ENCODE measurements at places on chromosomes 5 and 9.
A peak's percentile ranks its signal among the peaks of the same experiment; 100 is the strongest.

- no peak for DNase-seq
These were observed 235.5 kb downstream of the ARHGEF28 start for GRCh38 chr5:73861313-73861988.

DNA sequence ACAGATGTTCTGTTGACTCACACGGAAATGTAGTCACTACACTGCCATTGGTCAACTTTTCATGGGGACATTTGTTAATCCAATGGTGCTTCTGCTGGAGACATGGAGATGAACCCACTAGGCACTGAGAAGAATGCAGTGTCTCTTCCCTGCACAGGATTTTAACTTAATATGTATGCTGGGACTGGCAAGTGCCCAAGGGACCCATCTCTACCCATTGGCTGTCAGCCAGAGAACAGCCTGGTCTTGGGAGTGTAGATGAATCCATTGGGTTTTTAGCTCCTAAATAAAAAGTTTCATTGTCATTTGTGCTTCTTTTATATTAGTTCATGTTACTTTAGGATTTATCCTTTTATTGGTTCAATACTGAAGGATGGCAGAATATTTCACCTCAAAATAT is 195.8 kb upstream of the CDH6 start:
- DNase-seq, result no peak

DNA sequence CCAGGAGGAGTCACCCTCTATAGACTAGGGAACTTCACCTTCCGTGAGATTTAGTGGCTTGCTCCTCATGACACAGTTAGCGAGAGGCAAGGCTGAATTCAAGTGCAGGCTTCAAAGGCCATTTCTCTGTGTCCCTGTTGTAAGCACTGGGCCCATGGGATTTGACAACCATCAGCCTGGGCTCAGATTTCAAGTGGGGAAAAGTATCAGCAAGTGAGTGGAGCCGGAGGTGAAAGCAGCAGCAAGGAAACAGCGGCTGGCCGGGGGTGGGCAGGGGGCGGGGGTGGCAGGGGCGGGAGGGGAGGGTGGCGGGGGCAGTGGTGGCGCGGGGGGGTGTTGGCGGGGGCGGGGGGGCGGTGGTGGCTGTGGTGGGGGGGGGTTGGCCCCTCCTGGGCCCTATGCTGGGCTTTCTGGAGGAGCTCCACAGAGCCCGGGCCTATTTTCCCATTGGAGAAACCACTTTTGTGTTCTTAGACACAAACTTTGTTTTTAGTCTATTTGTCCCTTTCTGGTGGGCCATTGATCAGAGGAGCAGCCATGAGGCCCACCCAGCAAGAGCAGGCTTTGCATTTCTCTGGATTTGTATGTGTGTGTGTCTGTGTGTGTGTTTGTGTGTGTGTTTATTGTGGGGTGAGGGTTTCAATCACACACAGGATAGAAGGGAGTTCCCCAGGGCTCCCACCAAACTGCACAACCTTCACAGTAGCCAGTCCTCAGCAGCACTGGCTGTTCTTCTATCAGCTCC is 165.4 kb upstream of the RAI14 start:
- no peak for DNase-seq

- peak; percentile 33 for DNase-seq
These were observed 133.6 kb downstream of the WDR41 start for GRCh38 chr5:77358255-77359205.

DNA sequence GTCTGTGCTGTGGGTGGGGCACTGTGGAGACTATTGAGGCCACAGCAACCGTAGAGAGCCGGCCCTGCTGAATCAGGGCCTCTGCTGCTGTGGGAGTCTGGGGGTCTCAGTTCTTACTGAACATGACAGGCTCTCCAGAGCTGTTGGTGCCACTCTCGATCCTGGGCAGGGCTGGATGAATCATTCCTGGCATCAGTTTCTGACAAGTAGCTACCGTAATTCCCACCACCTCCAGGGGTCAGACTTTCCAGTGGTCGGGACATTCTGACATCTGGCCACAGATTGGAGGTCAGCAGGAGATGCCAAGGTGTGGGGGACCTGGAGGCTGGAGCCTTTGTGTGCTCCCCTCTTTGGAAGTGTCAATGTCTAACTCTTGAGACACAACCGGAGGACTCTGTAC is 188.4 kb downstream of the IRX2 start:
- DNase-seq, result no peak

DNA sequence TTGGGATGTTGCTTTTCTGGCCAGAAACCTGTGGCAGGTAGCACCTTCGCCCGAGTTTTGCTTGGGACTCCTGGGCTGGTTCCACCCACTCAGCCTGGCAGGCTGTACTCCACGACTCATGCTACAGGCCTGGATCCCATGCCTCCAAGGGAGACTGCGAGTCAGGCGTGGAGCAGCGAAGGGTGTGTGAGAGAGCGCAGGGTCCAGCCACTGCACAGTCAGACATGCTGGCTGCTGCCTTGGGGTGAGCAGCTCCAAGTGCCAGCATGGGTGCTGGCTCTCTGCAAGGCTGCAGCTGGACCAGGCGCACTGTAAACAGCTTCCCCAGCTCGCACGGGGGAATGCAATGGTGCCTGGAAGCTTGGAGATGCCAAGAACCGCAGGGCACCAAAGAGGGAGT is 249.6 kb upstream of the EDIL3 start:
- no peak for DNase-seq

DNA sequence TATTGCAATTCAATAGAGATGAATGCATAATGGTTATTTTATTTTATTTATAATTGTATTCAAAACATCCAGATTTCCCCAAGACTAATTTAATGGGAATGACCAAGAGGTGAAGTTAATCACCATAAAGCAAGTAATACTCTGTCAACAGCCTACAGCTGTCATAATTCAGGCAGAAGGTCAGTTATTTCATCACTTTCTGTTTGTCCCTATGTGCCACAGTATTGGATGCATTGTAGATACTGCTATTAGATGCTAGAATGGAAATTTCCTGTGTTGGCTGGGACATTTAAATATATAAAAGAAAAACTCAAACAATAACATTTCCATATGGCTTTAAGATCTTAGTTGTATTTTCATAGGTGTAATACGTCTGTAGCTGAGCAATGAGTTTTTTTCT is 56.7 kb upstream of the MINAR2 start:
- DNase-seq, result no peak

GRCh38 chr9:114008667-114009410 is 69.3 kb downstream of the AMBP start:
- no peak for DNase-seq

- no peak for DNase-seq
These were observed 104.1 kb upstream of the SPRY4 start for GRCh38 chr5:142428773-142429473.

DNA sequence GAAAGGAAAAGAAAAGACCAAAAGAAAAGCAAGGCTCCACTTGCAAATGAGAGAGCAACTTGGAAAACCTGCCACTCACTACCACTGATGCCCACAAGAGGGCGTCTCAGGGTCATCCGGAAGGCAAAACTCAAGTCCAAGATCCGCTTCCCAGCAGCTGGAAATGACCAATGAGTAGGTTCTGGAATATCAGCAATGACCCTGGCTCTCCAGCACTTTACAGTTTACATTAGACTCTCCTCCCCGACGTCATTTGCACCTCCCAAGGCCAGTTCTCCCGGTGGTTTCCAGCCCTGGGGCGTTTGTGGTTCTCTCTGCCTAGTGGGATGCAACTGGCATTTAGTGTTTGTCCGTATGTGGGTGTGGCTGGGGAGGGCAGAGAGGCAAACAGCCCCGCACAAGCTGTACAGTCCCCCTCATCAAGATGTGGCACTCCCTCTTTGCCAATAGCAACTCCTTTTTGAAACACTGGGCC is 193.8 kb upstream of the ZNF618 start:
- DNase-seq, result peak; percentile 92

GRCh38 chr9:123268199-123268464 is 254 bp downstream of the STRBP start:
- DNase-seq, result peak; percentile 3

- peak; percentile 52 for DNase-seq
These were observed 63.5 kb downstream of the DUSP1 start for GRCh38 chr5:172707285-172708182.

DNA sequence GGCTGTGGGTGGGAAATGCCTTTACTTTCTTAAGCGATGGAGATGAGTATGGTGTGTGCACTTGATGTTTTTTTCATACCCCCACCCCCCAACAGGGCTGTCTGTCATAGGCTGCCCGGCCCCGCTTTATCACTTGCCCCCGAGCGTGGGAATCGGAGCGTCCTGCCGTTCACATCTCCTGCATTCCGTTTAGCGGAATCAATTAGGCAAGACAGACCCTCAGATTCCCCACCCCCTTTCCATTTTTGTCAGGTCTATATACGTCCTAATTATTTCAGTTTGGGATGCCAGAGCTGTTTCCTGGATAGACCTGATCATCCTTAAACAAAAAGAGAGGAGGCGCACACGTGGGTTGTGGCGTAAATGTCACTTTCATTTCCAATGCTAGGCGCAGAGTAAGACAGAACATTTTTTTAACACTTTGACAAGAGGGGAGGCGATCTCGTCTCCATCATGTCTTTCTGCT is 217.2 kb downstream of the MEF2C start:
- no peak for DNase-seq

Measured in fibroblast of the aortic adventitia (primary cell).